ENCODE measurements at places on chromosomes 6 and 20.
A peak's percentile ranks its signal among the peaks of the same experiment; 100 is the strongest.

DNA sequence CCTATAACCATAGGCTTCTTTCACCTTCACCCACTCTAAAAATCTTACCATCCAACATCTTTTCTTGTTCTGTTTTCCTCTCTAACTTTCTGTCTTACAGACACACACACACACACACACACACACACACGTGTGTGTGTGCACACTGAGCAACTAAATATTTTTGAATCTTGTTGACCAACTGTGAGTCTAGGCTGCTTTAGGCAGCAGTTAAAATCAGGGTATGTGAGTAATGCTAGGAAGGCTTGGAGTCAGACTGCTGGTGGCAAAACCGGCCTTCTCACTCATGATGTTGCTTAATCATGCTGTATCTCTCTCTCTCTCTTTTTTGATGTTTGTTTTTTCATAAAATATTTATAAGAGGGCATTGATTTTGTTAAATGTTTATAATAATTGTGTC, 103.1 kb upstream of the TBX18 start:
- DNase-seq = no peak

DNA sequence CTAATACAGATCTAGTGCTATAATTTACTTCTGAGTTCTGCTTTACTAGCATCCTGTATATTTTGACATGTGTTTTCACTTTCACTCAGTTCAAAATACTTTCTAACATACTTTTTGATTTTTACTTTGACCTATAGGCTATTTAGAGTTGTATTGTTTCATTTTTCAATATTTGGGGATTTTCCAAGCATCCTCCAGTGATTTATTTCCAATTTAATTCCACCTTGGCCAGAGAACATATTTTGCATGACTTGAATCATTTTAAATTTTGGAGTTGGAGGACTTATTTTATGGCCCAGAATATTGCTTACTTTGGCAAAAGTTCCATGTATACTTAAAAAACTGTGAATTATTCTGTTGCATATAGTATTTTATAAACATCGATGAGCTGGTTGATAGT, 1215.6 kb upstream of the MAP3K7 start:
- DNase-seq = no peak

DNA sequence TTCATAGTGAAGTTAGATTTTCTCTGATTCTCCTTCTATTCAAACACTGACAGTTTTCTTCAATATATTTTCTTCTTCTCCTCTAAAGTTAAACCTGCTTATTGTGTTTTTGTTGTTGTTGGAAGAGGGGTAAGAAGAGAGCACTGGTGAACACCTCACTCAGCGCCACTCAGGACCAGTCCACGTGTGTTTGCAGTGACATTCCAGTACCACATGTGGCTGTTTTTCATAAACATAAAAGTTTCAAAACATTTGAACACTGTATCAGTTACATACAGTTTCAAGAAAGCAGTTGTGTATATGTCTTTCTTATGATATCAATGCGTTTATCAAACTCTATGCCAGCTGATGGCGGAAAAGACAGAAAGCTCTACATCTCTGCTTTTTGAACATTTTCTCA, 86.7 kb downstream of the HMGCLL1 start:
- no peak for DNase-seq

GRCh38 chr6:82264824-82265223, 17.3 kb upstream of the IBTK start:
- no peak for DNase-seq

GRCh38 chr6:3263096-3263495, 4.3 kb downstream of the PSMG4 start:
- no peak for DNase-seq

DNA sequence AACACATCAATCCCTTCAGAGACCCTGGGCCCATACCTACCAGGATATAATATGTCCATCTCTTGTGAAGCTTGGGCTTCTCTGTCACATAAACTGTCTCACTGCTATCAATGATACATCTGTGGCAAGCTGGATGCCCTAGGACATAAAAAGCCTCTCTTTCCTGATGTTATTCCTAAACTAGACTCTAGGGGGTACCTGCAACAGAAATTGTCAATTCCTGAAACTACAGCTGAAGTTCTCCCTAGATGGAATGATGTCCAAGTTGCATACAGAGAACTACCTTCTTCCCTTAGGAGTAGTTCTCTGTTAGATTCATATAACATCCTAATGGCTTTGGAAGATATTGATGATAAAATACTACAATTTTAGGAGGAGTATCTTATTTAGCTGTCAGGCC, 35.8 kb downstream of the TBX18 start:
- no peak for DNase-seq

GRCh38 chr6:122491919-122492555, 20.4 kb upstream of the SERINC1 start:
- peak; percentile 43 for DNase-seq

DNA sequence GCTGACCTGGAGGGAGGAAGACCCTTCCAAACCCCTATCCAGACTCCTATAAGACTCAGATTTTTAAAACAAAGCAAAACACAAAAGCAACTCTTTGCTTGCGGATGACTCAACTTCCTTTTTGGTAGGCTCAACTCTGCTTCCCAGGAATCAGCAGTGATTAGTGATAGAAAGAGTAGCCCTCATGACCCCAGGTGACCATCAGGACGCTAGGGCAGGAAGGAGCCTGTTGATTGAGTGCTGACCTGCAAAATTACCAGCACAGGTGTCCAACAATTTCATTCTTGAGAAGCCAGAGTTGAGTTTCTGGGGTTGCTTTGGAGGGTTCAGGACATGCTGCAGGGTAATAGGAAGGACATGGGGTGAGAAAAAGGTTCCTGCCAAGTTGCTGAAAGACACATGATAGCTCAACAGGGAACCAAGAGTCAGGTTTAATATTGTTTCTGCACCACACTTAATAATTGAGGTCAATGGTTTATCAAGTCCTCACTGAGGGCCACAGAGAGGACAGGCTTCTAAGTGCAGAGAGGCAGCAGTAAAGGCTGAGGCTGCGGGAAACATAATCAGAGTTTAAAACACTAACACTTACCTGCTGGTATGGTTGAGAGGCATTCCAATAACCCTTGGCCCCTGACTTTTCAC, 67.4 kb upstream of the BMP2 start:
- no peak for DNase-seq

- no peak for DNase-seq
These were observed 13.0 kb upstream of the BAG2 start for GRCh38 chr6:57159127-57159526.

GRCh38 chr6:149108749-149109100, 208.8 kb upstream of the TAB2 start:
- DNase-seq = no peak

- DNase-seq = no peak
These were observed 2.2 kb downstream of the SLC22A2 start for GRCh38 chr6:160256445-160256844.

- DNase-seq = no peak
These were observed 1.4 kb upstream of the RRBP1 start for GRCh38 chr20:17683218-17684076.

- no peak for DNase-seq
These were observed 19.1 kb downstream of the SLX4IP start for GRCh38 chr20:10454151-10454750.

DNA sequence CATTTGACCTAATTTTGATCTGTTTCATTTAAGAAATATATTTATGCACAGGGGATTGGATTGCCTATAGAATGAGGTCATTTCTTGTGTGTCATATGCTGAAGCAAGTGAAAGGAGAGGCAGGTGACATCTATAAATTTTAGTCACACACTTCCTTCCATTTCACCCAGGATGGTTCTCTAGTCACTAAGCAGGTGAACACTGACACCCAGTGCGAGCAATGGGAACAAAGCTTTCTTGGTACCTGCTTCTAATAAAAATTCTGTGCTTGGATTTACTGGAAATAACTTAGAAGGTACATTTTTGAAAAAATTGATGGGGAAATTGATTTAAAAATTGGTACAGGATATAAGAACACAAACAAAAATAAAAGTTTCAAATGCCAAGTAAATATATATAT, 66.9 kb upstream of the MC3R start:
- no peak for DNase-seq

DNA sequence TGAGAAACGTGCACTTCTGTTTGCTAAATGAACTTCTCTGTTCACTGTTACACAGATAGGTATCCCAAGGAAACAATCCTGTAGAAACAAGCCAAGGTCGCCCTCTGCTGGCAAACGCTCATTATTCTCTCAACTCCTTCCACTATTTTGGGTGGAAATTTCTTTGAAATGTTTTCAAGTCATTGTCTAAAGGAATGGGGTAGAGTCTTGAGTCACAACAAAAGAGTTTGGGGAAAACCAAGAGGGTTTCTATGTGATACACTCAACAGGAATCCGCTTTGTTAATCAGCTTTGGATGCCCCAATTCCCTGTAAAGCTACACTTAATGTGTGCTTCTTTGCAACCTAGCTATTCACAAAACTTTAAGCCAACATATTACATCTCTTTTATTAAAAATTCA, 4.6 kb upstream of the RAE1 start:
- DNase-seq = peak; percentile 54

GRCh38 chr20:63295422-63295821, 2.4 kb downstream of the COL20A1 start:
- no peak for DNase-seq

DNA sequence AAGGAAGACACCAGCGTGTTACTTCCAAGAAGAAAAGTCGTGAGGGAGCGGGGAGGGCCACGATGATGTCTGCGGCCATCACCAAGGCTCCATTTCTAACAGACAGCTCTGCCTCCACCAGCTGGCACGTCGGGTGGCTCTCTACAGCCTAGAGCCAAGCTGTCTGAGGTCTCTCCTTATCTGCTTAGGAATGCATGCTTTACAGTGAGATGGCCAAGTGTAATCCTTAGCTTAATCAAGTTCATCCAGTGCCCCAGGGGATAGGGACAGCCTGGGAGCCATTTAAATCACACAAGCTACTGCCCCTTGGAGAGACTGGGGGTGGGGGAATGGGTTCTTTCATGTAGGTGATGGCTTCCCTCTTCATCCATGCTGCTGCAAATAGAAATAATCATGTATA, 213.8 kb upstream of the CST7 start:
- DNase-seq = no peak

DNA sequence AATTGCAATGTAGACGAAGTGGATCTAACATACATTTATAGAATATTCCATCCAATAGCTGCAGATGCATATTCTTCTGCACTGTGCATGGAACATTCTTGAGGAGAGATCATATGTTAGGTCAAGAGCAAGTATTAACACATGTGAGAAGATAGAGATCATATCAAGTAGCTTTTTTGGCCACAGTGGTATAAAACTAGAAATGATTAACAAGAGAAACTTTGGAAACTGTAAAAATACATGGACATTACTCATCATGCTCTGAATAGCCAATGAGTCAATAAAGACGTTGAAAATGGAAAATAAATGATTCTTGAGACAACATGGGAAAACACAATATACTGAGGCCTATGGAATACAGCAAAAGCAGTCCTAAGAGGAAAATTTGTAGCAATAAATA, 94.2 kb downstream of the STXBP5 start:
- no peak for DNase-seq

GRCh38 chr6:91822581-91822980, 1235.7 kb upstream of the MAP3K7 start:
- no peak for DNase-seq

DNA sequence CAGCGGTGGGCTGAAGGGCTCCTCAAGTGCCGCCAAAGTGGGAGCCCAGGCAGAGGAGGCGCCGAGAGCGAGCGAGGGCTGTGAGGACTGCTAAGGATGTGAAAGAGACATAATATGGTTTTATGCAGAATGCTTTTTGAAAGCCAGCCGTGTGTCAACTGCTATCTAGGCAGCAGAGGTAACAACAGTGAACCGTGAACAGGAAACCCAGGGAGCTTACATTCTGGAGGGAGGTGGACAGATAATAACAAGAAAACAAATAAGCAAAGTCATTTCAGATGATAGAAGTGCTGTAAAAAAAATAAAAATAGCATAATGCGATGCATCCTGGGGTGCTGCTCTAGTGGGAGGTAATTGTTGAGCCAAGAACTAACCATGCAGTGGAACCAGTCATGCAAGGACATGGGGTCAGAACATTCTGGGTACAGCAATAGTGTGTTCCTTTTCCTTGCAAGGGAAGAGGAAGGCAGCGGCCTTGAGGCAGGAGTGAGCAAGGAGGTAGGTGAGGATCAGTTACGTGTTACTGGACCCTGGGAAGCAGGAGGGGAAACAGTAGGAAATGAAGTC, 134.4 kb upstream of the TMEM170B start:
- DNase-seq = no peak

- DNase-seq = no peak
These were observed 42.0 kb upstream of the ID4 start for GRCh38 chr6:19795211-19795610.

DNA sequence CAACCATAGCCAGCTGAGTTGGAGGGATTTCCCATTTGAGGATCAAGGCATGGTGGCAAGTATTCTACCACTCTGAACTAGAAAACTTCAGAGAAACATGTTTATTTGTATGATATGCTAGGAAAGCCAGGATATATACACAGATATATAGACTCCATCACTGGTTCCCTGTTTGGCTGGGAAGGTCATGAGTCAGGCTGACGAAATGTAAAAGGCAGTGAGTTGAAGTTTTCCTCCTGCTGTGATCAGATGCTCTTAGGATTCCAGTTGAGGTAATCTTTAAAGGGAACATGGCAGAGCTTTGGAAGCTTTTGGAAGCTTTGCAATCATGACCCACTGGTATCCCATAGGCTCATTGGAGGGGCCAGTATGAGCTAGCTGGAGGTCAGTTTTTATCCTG, 1369.1 kb downstream of the EPHA7 start:
- DNase-seq = no peak

DNA sequence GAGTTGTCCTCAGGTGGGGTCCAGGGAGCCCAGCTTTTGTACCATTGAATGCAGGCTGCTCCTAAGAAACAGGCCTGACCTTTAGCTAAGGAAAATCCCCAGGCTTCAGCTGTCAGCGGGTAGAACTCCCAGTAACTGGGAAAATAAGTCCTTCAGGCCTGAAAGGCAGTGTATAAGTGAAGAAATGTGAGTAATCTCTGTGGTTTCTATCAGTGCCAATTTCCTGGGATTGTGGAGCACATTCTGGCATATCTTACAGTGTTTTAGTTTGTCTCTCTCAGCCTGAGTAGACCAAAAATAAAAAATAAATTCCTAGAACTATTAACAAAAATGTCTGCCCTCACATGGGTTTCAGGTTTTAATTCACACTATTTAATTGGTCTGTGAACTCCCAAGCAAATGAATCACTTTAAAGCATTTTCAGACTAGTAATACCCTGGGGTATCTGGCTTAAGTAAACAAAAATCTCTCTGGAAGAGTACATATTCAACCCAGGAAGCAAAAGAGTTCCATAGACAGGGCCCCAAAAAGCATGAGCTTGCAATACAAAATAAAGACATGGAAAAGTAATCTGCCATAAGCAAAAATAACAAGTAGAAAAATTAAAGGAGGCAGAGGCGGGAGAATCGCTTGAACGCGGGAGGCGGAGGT, 566.2 kb upstream of the NOX3 start:
- DNase-seq = no peak
